ENCODE measurements at places on chromosomes 5 and 9.

DNA sequence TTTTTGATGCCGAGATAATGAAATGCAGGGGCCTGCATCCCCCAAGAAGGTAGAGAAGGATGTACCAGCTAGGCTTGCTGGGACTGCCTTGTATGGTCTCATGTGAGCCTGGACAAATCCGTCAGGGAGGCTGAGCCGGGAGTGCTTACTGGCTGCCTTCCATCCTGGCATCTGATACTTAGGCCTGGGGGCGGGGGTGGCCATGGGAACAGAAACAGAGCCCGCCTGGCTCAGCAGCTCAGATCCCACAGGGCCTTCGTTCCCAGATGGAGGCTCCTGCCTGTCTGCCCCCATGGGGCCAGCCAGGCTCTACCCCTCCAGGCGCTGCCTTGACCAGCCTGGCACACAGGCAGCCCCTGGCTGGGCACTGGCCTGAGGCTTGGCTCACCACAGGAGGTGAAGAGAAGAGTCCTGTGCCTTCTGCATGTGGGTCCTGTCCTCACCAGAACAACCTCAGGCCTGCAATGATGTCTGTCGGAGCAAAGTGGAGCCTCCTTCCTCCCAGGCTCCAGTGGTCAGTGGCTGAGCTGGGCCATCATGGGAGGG, 10.5 kb upstream of the SPATA31E1 start:
- DNase-seq, result no peak

DNA sequence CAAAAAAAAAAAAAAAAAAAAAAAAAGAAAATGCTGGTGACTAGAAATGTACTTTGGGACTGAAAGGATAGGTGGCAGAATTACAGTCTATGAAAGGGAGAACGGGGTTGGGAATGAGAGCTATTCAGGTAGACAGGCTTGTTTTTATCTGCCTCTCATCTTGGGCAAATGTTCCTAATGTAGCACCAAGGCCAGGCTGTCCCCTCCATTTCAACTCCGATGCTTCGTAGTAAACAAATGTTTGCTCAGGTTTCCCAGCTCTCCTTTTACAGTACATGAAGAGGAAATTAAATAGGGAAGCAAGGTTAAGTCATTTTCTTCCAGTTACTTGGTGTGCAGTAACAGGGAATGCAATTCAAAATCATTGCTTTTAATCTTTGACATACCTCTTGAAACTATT, 4.4 kb upstream of the BASP1 start:
- DNase-seq, result no peak

GRCh38 chr9:720239-720881, 121.1 kb upstream of the DMRT1 start:
- DNase-seq, result no peak

- no peak for DNase-seq
Measured at GRCh38 chr5:57383093-57383861, 99.3 kb downstream of the ACTBL2 start.

DNA sequence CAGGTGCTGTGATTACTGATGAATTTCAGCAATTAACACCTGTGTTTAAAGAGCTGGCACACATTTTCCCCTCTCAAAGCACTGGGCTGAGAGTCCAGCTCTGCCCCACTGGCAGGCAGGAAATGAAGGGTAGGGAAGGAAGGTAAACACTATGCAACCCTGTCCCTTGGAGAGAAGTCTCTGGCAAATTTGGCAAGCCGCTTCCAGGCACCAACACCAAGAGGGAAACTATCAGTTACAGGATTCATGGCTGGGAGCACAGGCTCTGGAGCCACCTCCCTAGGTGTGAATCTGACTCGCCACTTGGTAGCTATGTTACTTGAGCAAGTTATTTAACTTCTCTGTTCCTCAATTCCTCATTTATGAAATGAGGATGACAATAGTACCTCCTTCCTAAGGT, 3.3 kb downstream of the ANKS6 start:
- no peak for DNase-seq

- DNase-seq, result no peak
Measured at GRCh38 chr9:113628621-113629020, 165.1 kb downstream of the RGS3 start.

GRCh38 chr5:113531481-113532159, 18.1 kb downstream of the YTHDC2 start:
- DNase-seq, result no peak

DNA sequence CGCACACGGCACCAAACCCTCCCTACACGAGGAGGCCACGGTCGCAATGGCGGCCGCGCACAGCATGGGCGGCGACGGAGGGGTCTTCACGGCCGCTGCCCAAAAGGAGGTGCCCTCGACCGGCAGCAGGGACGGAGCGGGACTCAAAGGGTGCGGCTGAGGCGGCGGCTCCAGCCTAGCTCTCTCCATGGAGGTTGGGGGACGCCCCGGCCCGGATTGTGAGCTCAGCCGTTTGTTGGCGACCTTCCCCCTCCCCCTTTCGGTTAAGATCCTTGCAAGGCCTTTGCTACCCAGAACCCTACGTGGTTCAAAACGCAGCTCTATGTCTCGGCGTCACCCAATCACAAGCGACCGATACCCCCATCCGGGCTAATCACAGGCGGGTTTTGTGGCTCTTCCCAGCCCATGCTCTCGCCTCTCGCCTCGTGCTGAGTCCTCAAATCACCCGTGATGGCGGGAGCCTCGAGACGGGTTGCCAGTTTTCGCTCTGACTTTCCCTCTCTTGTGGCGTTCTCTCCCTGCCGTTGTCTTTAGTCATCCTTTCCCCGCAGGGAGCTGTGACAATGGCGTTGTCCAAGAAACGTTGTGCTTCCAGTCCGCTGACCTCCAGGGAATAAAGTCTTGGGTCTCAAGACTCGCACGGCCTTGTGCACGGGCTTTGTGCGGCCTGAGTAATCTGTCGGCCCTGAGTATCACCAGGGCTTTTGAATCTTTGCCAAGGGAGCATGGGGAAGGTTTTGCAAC, 19.5 kb downstream of the C5orf52 start:
- DNase-seq, result no peak

DNA sequence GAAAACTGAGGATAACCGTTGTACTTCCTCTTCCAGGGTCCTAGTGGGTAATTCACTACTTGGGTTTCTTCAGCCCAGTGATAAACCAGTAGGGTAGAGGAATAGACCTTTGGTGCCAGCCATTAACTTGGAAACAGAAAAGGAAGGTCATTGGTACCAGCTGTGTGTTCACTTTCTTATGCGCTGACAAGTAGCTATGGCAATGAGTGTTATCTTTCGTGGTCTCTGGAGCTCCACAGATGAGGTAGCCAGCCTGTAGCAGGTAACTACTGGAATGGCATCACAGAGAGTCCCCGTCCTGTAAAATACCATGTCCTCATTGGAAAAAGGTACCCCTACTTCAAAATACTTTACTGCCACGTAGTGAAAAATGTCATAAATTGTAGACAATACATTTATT, 2.3 kb downstream of the UHRF2 start:
- DNase-seq, result no peak

DNA sequence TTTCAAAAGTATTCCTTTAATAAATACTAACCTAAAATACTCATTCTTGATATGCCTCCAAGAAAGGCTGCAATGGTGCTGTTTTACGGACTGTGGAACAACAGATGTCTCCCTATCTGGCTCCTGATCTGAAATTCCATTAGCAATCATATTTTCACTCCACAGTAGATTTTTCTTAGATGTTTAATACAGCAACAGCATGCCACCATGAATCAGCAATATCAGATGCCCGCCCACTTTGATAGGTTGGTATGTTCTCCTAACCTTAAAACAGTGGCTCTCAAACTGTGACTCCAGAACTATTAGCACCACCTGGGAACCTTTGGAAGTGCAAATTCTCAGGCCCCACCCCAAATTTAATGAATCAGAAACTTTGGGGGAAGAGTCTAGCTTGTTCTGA, 110.2 kb downstream of the MLLT3 start:
- DNase-seq, result no peak

DNA sequence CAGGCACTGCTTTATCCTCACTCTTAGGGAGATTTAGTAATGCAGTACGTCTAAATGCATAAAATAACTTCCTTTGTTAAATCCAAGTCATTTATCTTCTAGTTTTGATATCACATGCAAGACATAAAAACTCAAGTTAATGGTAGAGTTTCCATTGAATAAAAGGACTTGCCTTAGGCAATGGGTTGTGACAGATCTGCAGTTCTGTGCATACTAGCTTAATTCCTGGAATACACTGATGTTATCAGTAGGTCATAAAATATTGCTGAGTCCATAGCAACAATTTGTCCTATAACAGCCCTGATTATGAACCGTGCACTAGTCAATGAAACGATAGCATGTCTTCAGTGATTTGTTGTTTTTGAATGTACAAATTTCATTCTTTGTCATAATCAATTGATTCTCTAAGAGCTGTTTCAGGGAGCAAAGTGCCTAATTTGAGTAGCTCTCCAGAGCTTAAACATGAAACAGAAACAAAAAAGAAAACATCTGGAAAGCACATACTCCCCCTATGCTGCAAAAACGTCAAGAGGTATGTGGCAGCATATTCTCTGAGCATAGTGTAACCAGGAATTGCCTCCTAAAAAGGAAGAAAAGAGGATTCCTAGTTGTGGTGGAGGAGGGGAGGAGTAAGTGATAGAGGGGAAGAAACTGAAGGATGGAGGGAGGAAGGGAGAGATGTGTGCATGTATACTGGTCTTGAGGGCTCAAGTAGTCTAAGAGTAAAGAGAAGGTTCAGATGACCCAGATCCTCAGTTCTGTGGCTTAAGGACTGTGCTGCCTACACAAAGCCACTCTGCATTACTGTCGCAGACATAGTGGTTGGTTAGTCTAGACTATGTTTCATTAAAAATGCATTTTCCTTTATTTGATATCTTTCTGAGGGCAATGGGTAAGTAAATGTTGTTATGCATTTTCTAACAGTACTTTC, 589.2 kb downstream of the PRR16 start:
- no peak for DNase-seq

- no peak for DNase-seq
Measured at GRCh38 chr5:375336-375920, 53.9 kb downstream of the AHRR start.

DNA sequence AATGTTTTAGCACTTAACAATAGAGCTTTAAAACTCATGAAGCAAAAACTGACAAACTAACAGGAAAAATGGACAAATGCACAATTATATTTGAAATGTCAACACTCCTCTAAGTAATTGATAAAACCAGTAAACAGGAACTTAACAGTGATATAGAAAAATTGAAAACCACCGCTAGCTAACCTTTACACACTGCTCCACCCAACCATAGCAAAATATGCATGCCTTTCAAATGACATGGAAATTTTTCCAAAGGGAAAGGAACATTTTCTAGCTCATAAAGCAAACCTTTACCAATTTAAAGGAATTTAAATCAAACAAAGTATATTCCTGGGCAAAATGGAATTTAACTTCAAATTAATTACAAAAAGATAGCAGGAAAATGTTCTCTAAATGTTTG, 109.2 kb downstream of the ADAMTS19 start:
- DNase-seq, result no peak

DNA sequence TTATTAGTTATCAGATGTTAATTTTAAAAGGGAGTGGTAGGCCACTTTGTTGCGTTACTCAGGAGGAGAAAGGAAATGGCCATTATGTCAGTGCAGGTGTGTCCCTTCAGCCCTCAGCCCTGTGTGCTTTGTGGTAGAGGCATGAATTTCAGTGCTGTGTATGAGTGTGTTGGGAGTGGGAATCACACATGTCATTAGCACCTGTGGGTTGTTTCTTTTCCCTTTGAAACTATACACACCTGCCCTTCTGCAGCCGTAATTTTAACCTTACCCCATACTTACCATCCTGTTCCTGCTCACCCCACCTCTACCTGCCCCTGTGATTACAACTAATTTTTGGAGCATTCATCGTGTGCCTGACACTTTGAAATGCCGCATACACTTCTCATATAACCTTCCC, 156.4 kb downstream of the ARHGAP26 start:
- no peak for DNase-seq

GRCh38 chr5:88602584-88602983, 280.4 kb downstream of the MEF2C start:
- DNase-seq, result no peak

DNA sequence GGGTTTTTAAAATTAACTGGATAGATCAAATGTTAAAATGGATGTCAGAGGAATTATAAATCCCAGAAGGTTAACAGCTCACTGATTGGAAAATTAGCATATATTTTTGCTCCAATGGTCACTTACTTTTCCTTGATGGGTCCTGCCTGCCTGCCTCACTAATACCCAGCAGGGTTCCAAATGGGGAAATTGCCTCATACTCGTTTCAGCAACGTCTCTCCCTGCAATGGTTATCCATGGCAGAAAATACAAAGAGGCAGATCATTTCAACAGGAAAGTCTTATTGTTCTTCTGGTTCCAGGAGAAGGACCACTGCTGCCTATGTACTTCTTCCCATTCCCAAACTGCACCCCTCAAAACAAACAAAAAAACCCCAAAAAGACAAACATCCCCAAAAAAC, 71.3 kb downstream of the ERP44 start:
- no peak for DNase-seq

DNA sequence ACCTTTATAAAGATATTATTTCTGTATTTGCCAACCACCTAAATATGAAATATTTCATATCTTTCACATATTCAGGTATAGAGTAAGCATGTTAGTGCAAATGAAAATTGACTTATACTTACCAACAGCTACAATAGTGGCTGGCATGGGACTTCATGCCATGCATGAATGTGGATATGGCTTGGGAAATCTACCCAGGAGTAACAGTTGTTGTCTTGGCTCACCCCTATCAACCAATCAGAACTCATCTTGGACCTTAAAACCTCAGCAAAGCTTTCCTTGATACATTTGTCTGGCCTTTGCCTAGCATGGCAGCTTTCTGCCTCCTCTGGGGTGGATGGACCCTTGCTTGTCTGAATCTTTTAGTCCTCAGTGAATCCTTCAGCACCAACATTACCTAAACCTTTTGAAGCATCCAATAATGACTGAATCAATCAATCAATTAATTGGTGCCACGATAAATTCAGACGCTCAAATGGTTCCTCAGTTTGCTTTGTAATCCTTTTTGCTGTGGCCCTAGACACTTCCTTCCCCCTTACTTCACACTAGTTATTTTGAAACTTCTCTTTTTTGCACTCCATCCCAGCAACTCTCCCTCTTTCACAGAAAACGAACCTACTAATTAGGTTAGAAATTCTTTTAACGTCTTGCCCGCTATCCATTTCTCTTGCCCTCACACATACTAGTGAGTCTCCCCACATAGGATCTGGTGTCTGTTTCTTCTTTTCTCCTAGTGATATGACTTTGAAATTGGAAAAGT, 132.3 kb upstream of the ZNF608 start:
- DNase-seq, result no peak

DNA sequence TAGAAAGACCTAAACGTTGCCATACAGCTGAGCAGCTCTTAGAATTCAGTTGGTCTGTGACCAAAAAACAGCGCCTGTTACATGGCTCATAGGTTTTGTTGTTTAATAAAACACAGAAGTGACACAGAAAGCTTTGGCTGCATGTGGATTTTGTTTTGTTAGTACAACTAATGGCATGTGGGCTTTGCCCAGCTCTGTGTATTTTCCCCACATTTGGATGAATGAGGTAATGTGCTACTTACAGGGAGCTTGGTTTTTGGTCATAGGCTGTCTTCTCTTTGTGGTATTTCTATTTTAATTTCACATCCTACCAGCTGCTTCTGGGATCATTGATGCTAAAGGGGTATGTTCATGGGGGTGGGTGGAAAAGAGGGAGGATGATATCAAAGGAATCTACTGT, 37.0 kb upstream of the POU4F3 start:
- no peak for DNase-seq
